Fibroblast of skin of left biceps (primary cell): ENCODE measurements at places on chromosomes 2 and 18.

- no peak for DNase-seq
These were observed 170.3 kb downstream of the HDAC4 start for GRCh38 chr2:239230318-239231052.

DNA sequence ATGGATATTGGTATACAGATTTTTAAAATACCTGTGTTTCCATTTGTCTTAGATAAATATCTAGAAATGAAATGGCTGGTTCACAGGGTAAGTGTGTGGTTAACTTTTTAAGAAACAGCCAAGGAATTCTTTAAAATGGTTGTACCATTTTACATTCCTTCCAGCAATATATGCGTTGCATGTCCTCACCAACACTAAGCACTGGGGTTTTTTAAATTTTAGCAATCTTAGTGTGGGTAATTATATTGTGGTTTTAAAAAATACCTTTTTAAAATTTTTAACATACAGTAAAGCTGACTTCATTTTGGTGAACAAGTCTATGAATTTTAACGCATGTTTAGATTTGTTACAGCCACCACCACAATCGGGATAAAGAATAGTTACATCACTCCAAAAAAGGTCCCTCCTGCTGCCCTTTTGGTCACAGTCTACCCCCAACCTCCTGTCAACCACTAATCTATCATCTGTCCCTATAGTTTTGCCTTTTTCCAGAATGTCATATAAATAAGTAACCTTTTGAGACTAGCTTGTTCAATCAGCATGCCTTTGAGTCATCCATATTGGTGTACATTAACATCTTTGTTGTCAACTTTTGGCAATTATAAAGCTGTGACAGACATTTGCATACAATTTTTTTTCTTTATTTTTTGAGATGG lies 128.1 kb upstream of the MSTN start:
- DNase-seq: no peak

GRCh38 chr2:25742501-25742900 lies 69.1 kb upstream of the DTNB start:
- DNase-seq: no peak

DNA sequence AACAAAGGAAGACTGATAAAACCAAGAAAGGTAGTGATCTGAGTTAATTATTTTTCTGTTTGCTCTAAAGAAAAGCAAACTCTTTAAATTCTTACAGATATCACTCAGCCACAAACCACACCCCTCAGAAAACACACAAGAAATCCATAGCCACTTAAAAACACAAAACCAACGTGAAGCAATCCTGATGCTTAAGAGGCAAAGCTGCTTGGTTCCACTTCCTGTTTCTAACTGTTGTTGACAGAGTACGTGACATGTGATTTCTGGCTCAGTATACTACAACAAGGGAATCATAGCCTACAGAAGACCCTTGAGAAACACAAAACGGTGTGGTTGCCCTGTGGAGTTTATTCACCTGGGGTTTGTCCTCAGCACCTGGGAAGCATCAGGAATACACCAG lies 240.9 kb upstream of the APCDD1 start:
- DNase-seq: no peak

DNA sequence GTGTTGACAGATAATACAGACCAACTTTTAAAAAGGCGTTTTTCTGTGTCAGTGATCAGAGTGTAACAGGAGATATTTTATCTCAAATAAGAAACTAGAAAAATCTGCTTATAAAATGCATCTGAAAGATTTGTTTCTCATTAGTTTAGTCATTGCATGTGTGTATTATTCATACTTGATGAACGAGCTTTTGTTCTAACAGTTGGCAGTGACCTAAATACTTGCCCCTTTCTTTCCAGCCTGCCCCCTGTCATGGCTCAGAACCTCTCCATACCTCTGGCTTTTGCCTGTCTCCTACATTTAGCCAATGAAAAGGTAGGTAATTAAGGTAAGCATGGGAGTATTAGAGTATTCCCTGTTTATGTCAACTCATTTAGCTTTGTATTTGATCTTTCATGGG lies 33.6 kb downstream of the NCAPH start:
- DNase-seq: no peak
